COLO829 (cell line): ENCODE measurements at places on chromosomes 2 and 18.

DNA sequence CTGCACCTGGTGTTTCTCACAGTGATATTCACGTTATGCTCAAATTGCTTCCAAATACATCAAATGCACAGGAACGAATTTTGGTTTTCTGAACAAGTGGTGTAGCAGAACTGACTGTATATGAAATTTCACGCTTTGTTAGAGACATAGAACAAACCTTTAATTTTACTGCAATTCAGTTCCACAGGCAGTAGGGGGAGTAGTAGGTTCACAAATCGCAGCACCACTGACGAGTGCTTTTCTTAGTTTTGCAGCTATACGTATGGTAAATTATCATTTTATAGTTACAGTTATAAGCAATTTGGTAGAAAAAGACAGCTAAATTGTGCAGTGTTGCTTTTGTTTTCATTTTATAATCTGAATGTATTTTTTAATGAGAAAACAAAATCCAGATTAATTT lies 113.3 kb downstream of the KIAA1328 start:
- DNase-seq: peak; percentile 24

DNA sequence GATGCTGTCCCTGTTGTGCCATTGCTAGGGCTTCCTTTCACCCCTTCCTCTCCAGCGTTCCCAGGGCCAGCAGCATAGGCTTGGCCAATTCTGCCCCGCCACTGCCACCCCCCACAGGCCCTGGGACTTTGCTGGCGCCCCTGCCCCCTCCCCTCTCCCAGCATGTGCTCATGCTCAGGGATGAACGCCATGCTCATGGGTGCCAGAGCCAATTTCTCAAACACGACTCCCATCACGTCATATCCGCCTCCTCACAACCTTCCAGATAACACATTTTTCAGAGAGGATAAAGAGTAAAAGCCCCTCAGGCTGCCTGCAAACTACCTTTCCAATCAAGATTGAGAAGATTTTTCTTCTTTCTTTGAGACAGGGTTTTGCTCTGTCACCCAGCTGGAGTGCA lies 48.6 kb downstream of the DNMT3A start:
- no peak for DNase-seq

GRCh38 chr2:136067897-136068580 lies 49.9 kb downstream of the CXCR4 start:
- DNase-seq: no peak

GRCh38 chr18:32371384-32371783 lies 99.3 kb downstream of the GAREM1 start:
- no peak for DNase-seq

- no peak for DNase-seq
Measured at GRCh38 chr2:206935991-206936842, 3.1 kb upstream of the CPO start.

DNA sequence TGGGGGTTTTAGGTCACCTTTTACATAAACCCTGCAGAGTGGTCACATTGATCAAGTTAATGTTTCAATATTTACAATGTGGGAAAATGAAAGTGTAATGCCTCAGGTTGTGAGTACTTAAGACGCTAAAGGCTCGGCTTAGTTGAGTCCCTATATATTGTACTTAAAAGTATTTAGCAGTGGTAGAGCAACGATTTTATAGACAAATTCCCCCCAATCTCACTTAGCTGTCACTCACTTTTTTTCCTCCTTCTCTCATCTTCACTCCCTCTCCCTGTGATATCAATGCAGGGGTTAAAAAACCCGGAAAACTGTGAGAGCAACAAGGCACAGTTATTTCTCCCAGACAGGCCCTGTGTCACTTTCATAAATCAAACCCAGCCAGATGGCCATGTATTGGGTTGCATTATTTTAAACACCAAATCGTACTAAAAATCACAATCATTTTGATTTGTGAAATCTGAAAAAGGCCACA lies 5.4 kb downstream of the POU3F3 start:
- DNase-seq: no peak

DNA sequence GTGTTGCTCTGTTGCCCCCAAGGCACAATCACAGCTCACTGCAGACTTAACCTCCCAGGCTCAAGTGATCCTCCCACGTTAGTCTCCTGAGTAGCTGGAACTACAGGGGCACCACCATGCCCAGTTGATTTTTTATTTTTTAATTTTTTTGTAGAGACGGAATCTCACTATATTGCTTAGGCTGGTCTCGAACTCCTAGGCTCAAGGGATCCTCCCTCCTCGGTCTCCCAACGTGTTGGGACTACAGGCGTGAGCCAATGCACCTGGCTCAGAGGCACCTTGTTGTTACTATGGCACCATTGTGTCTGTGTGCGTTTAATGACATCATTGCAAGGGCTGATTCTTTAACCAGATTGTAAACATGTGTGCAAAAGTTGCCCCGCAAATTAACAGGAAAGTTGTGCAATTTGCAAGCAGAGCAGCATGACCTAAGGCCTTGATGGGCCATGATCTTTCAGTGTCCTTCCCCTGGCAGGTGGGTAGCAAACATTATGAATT lies 22.6 kb downstream of the TCF23 start:
- no peak for DNase-seq

- DNase-seq: no peak
Measured at GRCh38 chr18:35114305-35114704, 73.1 kb downstream of the MAPRE2 start.

DNA sequence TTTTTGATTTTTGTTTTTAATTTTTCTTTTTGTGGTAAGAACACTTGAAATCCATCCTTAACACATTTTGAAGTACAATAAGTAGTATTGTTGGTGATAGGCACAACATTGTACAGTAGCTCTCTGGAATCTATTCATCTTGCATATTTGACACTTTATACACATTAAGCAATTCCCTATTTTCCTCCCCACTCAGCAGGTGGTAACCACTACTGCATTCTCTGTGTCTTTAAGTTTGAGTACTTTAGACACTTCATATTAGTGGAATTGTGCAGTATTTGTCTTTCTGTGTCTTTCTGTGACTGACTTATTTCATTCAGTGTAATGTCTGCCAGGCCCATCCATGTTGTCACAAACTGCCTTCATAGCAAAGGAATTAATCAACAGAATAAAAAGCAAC lies 471.7 kb upstream of the CDH20 start:
- no peak for DNase-seq

DNA sequence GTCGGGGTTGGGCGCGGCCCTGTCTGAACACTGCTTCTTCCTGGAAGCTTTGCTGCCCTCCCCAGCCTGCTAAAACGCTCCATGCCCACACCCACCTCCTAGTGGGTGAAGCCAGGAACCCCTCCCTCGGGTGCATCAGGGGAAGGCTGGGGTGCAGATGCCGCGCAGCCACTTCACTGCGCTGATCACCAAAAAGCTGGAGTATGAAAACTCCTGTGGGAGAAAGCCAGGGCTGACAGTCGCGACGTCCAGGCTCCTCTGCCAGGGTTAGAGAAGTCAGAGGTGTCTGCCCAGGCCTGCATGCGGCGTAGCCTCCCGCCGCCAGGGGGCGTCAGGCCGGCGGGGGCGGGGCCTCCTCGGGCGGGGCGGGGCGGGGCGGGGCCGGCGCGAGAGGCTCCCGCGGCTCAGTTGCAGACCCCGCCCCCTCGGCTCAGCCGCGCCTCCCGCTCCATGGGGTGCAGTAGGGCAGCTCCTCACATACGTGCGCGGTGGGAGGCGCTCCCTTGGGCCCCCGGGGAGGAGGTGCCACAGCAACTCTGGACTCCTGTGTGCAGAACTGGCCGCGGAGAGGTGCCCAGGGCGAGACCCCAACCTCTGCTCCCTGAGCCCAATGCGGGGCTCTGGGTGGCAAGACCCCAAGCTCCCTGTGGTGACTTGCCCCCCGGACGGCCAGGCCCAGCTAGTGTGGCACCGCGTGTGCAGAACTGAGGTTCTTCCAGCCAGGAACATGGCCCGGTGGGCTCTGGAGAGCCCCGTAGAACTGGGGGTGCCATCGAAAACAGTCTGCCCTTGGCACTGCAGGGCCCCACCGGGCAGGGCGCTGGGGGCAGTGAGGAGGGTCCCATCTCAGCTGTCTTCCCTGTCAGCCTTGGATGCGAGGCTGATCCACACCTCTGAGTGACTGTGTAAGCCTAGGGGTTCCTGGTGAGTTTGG lies 1.8 kb upstream of the RNPEPL1 start:
- peak; percentile 54 for DNase-seq

- no peak for DNase-seq
Measured at GRCh38 chr2:96344011-96344410, 8.4 kb downstream of the NCAPH start.

DNA sequence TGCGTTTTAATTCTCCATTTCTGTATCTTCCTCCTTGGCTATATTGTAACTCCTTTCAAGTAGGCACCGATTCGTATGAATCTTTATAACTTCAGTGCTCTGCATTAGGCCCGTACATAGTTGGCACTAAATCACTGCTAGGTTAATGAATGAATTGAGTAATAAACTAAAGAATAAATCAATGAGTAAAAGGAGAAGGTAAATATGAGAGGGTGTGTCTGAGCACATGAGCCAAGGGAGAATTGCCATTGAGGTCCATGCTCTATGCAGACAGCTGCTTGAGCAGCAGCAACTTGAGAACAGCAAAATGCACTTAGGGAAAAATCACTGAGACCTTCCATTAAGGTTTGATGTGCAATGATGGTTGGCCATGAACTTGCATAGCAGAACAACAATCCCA lies 11.2 kb upstream of the TRPM8 start:
- no peak for DNase-seq

DNA sequence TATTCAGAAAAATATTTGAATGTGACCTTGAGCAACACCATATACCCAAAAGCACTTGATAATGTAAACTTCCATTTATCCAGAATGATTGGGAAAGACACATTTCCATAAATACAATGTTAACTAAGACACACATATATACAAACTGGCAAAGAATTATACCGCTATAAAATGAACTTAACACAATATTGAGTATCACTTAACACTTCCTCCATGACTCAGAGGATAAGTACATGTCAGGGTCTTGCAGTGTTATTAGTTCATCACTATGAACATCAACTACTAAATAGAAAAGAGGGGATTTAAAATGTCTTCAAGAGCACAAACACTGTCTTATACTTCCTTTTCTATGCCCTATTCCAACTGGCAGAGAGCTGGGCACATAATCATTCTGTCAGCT lies 18.6 kb downstream of the WDSUB1 start:
- no peak for DNase-seq

DNA sequence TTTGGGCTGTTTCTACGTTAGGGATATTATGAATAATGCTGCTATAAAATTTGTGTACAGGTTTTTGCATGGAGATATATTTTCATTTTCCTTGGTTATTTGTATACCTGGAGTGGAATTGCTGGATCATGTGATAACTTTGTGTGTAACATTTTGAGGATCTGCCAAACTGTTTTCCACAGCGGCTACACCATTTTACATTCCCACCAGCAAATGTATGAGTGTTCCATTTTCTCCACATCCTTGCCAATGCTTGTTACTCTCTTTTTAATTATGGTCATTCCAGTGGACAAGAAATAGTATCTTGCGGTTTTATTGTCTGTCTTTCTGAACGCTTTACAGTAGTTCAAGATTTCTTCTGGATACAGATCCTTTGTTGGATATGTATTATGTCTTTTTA lies 13.6 kb downstream of the GORASP2 start:
- DNase-seq: no peak

- no peak for DNase-seq
Measured at GRCh38 chr2:196290569-196290968, 119.2 kb upstream of the STK17B start.

DNA sequence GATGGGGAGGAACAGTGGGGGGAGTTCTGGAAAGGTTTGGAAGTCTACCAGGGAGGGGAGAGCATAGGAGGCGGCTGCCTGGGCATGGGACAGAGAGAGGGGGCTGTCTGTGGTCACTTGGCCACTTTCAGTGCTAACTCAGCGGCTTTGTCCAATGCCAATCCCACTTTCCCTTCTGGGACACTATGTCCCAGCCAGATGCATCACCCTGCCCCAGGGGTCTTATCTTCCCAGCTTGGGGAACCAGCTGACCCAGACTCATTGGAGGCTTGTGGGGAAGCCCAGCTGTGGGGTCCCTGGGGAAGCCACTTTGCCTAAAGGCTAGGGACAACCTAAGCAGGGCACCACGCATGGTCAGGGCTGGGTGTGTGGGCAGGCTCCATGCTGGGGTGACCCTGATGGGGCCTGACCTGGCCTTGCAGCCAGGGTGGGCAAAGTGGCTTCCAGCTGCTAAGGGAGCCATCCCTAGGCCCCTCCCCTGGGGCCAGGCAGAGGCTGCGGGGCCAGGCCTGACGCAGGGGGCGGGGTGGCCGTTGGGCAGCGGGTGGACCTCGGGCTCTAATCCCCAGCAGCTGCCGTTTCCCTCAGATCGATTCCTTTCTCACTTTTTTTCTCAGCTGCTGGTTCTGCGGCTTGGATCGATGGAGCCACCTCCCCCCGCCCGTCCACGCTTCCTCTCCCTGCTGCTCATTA lies 1.6 kb upstream of the ASIC4 start:
- DNase-seq: no peak

- DNase-seq: no peak
Measured at GRCh38 chr2:62204998-62205496, 9.1 kb downstream of the B3GNT2 start.

DNA sequence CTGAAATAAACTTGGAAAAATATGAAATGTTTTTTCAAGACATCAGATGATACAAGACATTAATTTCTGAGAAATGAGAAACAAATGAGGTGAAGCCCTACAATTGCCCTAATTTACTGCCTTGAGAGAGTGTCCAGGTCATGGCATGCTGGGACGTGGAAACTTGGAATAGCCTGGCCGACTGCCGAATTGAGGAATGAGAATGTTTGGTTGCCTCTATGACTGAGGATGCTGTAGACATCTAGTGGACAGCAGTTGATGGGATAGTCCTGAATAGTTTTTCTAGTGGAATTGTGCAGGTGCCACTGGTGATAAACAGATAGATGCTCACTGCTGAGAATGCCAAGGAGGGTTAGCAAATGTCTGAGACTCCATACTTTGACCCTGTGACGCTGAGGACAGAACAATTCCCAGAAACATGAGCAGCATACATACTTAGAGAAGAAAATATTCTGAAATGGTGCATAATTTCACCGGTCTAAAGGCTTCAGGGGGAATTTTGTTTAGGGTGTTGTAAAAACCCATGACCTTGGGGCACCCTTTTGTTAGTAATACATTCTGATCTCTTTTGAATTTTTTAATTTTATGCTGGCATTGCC lies 56.5 kb upstream of the CWC22 start:
- no peak for DNase-seq

- no peak for DNase-seq
Measured at GRCh38 chr18:392928-393573, 107.5 kb downstream of the COLEC12 start.

DNA sequence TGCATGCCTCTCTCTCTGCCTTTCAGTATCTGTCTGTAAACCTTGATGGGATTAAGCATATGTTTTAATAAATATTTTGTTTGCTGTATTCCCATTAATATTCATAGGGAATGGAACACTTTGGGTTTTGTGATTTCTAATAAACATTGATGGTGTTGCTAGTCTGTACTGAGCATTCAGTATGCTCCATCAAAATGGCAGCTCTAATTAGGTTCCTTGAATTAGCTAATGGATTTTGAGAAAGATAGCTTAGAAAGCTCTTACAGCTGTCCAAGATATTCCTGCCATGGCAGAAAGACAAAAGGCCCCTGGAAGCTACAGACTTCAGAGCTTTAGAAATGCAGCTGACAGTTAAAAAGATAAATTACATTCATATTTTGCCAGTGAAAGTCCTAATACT lies 199.2 kb upstream of the NRP2 start:
- no peak for DNase-seq

GRCh38 chr2:236793023-236794011 lies 223.7 kb downstream of the ACKR3 start:
- DNase-seq: no peak
